Osteoblast (primary cell): ENCODE measurements at places on chromosomes 1 and 21.
A peak's percentile ranks its signal among the peaks of the same experiment; 100 is the strongest.

- no peak for DNase-seq
These were observed 25.0 kb upstream of the CTTNBP2NL start for GRCh38 chr1:112370996-112371395.

DNA sequence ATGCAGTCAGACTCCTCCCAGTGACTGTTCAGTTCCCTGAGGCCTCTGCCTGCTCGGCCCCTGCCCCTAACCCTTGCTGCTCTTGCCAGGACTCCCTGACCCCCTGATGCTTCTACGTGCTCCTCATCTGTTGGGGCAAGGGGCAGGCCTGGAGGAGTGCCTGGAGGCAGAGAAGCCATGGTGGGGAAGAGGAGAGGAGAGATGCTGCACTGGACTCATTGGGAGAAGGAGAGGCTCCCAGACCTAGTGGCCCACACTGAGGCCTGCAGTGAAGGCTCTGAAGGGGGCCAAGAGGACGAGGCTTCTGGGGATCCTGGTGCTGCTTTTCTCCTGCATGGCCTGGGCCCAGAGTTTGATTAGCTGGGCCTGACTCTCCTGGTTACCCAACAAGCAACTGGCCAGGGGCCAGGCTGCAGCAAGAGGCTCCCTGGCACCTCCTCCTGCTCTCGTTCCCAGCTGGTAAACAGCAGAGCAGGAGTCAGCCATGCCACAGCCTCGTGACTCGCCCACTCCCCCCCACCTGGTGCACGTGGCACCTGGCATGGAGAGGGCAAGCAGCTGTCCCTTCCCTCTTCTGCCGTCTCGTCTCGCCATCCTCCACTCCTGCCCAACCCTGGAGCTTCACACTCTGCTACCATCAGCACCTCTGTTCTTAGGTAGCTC is 847 bp upstream of the RORC start:
- peak; percentile 92 for DNase-seq

- DNase-seq = no peak
These were observed 2.2 kb upstream of the ADORA3 start for GRCh38 chr1:111505641-111506119.

- peak; percentile 72 for DNase-seq
These were observed 55.4 kb downstream of the ARHGEF10L start for GRCh38 chr1:17594690-17595601.

- DNase-seq = no peak
These were observed 164.4 kb upstream of the DPT start for GRCh38 chr1:168893359-168893801.

GRCh38 chr1:237071641-237072420 is 29.8 kb downstream of the RYR2 start:
- DNase-seq = no peak

DNA sequence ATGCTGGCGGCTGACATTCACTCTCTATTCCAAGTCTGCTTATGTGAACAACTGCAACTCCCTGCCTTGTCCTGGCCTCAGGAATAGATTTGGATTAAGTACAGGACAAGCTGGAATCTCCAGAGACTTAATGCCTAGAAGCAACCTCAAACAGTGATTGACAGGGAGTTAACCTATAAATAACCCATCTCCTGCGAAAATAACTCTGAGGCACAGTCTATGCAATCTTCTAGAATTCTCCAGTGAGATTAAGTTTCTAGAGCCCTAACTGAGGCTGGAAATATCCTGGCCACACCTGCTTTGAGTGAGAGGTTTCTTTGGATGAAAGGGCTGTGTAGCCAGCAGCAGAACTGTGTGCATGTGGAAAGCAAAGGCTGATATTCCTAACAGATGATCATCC is 25.3 kb upstream of the ATP1A1 start:
- DNase-seq = no peak
